ENCODE measurements at places on chromosomes 5 and 9.

DNA sequence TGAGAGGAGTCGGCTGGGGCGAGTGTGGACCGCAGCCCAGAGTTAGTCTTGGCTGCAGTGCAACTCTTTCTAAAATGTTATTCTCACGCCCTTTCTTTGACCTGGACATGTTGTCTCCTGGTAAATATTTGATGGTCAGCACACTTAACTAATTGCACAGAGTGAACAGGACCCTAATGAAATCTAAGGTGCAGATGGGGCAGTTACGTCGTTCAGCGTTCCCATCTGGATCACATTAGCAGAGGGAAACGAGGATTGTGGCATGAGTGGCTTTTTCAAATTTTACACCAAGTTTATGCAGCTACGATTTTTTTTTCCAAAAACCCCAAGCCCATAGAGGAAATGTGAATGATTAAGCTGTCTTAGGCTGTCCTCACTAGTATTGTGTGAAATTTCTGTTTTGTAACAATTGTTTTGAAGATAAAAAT, 483 bp downstream of the C9orf85 start:
- no peak for DNase-seq

GRCh38 chr9:125238127-125238914, 2.8 kb downstream of the HSPA5 start:
- no peak for DNase-seq

GRCh38 chr9:129353697-129354336, 175.8 kb upstream of the IER5L start:
- no peak for DNase-seq

DNA sequence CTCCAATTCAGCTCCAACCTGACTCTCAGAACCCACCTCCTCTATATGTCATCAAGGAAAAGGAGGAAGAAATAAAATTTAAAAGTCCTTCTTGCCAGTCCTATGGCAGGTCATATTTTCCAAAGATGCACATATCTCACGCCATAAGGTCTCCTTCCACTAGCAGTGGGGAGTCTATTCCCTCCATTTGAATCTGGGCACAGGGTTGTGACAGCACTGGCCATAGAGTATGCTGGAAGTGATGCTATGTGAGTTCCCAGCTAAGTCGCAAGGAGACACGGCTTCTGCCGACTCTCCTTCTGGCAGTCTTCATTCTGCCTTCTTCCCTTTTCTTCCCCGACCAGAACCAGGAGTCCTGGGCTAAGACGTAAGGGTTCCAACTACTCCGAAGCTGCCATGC, 883.9 kb upstream of the DMAC1 start:
- no peak for DNase-seq

GRCh38 chr5:56494300-56494731, 261.2 kb upstream of the ANKRD55 start:
- no peak for DNase-seq

- DNase-seq = no peak
Observed at GRCh38 chr5:179316982-179317381, 28.3 kb downstream of the ADAMTS2 start.

DNA sequence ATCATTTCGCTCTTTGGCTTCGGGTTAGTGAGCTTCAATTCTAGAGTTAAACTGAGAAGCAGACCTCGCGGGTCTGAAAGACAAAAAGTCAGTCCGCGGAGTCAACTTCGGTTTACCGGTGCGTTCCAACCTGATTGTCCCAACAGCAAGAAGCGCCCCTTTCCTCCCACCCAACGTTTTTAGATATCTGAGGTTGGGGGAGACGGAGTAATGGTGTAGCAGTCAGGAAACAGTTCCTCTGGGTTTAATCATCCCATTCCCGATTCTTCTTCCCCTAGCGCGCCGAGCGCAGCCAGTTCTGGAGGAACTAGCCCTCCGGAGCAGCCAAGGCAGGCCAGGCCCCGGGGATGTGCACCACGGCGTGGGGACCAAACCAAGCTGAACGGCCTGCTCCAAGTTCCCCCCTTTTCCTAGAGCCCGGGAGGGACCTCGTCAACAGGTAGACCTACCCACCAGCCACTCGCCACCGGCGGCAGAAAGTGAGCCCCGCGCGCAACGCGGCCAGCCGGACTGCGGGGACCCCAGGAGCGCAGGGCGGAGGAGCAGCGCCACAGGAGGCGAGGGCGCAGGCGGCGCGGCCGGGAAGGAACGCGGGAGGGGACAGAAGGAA, 622 bp upstream of the ISL1 start:
- DNase-seq = no peak

GRCh38 chr5:56145106-56145505, 88.0 kb downstream of the ANKRD55 start:
- DNase-seq = no peak

DNA sequence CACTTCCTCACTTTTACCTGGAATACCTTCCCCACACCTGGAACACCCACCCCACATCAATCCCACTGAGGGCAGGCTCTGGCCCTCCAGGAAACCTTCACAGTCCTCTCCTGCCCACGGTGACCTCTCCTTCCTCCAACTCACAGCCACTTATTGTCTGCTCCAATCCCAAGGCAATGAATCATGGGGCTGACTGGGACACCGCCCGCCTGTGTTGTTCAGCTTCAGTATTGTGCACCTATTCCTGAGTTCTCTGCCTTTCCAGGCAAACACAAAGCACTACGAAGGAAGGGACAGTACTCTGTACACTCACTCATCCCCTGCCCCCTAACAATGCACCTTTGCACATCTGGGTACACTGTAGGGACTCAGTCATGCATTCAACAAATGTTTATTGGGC, 7.3 kb downstream of the PCDH1 start:
- DNase-seq = no peak

- no peak for DNase-seq
Observed at GRCh38 chr9:462606-463005, 247.9 kb downstream of the DOCK8 start.

DNA sequence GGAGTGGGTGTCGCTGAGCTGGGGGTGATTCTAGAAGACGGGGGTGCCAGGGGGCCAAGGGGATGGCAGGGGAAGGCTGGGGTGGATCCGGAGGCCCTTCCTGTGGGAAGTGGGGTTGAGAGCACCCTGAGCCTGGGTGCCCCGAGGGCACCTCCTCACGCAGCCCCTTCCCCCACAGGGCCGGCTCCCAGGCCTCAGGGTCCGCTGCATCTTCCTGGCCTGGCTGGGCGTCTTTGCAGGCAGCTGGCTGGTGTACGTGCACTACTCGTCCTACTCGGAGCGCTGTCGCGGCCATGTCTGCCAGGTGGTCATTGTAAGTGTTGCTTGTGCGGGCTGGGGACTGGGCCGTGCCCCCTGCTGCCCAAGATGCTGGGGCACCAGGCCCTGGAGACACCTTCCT, 5.0 kb downstream of the DIPK1B start:
- DNase-seq = no peak

- DNase-seq = no peak
Observed at GRCh38 chr5:116922532-116922931, 347.9 kb upstream of the SEMA6A start.

DNA sequence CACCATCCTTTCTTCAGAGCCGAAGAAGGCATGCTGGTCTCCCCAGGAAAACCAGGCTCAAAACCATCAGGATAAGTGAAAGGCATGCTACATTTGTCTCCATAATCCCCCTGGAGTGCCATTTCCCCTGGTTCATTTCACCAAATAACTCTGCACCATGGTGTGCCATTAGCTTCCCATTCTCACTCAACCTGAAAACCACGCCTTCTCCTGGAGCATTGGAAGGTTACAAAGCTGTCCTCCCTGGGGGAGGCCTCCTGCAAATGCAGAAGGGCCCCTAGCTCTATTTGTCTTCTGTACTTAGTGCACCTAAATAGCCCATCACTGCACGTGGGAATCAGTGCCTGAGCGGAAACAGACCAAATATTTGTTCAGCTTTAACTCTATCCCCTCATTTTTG, 90.2 kb upstream of the ICE1 start:
- DNase-seq = no peak

GRCh38 chr5:77086368-77086688, 757 bp downstream of the ZBED3 start:
- DNase-seq = no peak

GRCh38 chr5:95069948-95070347, 214.9 kb downstream of the MCTP1 start:
- DNase-seq = no peak

- DNase-seq = no peak
Observed at GRCh38 chr9:15403155-15403554, 19.5 kb upstream of the SNAPC3 start.

GRCh38 chr9:87112656-87113055, 165.3 kb upstream of the GAS1 start:
- no peak for DNase-seq

GRCh38 chr5:69275563-69275962, 40.9 kb downstream of the CDK7 start:
- no peak for DNase-seq

DNA sequence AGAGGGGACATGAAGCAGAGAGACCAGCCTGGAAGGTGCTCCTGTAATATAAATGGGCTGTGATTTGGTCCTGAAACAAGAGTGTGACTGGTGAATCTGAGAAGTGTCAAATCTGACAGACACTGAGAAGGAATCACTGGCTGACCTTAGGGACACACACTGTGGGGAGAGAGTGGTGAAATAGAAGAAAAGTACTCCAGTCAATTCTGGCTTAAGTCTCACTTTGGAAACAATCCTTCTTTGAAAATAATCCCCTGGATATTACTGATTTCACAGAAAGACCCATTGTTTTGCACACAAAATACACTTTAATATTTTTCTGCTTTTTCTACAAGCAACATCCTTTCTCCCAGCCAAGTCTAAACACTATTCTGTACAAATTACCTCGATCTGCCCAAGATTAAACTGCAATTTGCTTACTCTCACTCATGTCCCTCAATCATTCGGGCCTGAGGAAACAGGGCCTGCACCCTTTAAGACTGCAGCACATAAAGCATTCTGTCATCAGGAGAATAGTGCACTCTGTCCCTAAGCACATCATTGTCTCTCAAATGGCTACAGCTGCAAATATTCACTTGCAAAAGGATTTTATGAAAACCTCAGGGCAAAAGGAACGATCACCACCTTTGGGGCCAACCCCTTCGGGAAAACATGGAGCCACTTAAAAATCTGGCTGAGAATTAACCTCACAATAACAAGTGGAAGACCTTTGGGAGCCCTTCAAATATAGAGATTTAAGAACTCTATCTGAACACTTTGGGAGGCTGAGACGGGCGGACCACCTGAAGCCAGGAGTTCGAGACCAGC, 68.6 kb downstream of the MAPKAP1 start:
- DNase-seq = no peak

DNA sequence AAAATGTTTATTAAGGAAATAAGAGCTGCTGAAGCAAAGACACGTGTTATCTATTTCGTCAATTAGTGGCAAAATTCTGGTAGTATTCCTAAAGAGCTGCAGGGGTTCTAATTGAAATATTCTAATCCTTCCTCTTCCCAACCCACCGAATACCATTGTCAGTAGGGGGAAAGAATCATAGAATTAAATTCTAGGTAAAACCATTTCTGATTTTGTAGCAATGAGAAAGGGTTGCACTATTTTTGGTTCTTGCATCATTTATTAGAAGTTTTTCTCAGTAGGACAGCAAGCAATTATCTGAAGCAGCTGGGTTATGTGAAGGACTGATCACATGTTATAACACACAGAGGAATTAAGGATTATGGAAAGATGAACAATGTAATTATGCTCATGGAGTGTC, 80.3 kb upstream of the SEMA6A start:
- no peak for DNase-seq

DNA sequence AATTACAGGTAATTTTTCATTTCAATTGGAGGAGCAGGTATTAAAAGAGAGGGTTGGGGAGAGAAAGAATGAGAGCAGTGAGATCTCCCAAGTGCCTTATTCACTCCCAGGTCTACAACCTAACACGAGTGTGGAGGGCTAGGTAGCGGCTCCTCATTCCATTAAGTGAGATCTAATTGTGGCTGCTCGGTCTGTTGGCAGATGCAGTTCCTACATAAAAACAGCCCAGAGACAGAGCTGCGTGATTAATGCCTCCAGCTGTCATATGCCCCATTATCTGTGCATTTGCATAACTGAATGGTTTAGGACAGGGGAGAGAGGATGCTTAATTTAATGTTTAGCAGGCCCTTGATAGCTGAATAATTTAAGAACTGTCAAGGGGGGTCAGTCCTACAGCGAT, 100.5 kb downstream of the PSAT1 start:
- no peak for DNase-seq

DNA sequence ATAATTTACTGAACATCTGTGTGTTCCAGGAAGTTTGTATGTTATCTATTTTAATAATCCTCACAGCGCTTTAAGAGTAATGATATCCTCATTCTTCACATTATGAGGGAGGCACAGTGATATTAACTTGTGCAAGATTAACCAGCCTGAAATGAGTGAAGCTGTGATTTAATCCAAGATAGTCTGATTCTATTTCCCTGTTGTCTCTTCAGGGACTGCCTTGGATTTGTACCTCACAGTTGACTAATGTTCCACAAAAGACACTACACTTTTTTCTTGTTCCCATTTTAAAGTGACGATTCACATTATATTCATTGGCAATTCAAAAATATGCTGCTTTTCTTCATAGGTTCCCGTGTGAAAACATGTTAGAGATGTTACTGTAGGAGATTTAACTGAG, 125.3 kb upstream of the GNA14 start:
- no peak for DNase-seq

- DNase-seq = no peak
Observed at GRCh38 chr9:114055894-114056293, 22.2 kb downstream of the AMBP start.

- DNase-seq = no peak
Observed at GRCh38 chr9:105360344-105360743, 87.5 kb upstream of the FSD1L start.

DNA sequence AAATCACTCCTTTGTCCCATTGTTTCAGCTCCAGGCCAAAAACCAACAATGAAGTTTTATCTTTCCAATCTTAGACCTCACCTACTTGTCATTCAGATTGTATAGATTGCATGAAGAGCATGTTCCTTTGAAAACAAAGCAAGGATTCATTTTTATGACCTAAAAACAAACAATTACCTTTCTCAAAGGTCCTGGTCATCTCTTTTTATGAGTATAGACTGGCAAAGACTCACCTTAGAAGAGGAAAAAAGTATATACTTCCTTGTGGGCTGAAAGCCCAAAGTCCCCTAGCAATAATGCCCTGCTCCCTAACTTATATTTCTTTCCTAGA, 28.4 kb upstream of the TLE1 start:
- no peak for DNase-seq

- DNase-seq = no peak
Observed at GRCh38 chr9:130857864-130858738, 23.0 kb downstream of the ABL1 start.

Data from CD4-positive, alpha-beta T cell treated with Interleukin-17A for 4 hours (primary cell).